ENCODE measurements at places on chromosomes 5 and 9.
A peak's percentile ranks its signal among the peaks of the same experiment; 100 is the strongest.

DNA sequence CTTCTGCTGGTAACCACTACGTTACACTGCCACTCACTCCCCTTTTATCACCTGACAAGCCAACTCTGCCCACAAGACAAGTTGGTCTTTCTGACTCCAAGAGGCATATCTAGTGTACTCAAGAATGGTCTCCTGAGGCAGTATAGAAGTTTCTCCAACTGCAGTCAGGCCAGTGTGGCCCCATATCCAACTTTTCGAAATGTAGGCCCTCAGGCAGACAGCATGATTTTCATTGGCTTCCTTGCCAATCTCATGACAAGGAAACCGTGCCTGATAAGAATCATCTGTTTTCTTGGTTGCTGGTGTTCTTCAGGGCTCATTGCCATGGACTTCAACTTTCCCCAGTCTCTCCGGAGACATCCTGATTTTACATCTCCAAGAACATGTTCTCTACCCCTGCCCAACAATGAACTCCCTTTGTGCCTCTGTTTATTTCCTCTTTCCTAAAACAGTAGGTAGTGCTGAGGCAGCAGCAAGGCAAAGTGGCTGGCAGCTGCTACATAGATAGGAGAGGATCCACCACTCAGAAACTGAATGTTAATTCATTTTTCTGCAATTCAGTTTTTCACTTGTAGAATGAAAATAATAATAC, 62.6 kb upstream of the SEMA6A start:
- DNase-seq: no peak

DNA sequence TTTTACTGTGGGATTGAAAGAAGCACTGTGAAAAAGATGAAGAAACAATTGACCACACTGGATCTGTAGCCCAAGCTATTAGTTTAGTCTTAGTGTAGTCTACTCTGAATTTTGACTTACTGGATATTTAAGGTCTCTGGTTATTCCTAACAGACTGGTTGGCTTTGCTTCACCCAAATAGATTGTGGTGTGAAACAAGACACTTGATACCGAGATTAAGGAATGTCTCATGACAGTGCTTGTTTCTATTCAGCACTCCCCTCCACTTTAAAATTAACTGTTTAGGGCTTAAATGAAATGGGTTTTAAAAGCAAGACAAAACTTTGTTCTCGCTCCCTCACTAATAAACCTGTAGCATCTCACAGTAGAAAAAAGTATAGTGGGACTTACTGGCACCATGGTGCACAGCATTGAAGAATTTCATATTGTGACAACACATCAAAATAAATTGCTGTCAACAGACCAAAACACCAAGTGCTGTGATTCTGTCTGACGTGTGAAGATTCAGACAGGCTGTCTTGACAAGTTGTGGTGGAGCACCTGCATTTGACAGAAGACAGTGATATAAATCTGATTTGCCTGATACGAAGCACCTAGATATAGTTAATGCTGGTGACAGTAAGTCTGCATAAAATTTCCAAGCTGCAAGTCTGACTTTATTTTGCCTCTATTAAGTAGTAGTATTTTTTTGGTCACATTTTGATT, 73.1 kb downstream of the PBX3 start:
- no peak for DNase-seq

DNA sequence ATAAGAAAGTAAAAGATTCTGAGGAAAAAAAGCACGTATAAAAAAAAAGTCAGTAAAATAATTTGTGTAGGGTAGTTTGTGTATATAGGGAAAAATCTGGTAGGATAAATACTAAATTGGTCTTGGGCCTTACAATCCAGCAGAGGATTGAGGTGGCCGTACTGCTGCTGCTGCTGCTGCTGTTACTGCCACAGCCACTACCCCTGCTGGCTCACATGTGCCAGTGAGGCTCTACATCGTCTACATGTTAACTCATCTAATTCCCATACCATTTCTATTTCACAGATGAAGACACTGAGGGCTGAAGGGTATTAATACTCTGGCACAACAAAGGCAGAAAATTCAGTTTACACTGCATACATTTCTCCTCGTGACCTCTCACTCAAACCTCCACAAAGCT, 928.5 kb downstream of the TLE4 start:
- DNase-seq: no peak

DNA sequence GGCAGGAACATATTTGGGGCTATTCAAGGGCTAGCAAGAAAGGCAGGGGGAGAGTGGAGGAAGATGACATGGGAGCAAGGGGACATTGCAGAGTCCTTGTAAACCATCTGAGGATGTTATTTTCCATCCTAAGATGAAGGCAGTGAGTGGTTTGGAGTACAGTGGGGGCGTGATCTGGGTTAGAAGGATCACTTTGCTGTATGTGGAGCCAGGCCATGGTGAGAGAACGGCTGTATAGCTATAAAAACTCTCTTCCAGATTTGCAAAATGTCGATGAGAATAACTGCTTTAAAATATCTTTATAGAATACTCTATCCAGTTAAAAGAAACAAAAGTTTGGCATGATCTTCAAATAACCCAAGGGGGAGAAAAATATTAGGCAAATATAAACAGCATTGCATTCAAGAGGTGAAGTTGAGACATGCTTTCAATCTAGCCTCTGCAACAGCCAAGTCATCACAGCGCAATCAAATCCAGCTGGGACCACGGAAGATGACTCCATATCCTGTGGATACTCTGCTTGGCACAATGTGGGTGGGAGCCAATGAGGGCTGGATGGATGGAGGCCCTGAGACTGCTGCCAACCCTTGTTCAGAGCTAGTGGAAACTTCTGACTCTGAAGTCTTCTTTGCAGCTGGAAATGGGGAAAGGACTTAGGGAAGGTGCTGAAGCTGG, 111.5 kb upstream of the BASP1 start:
- DNase-seq: no peak

DNA sequence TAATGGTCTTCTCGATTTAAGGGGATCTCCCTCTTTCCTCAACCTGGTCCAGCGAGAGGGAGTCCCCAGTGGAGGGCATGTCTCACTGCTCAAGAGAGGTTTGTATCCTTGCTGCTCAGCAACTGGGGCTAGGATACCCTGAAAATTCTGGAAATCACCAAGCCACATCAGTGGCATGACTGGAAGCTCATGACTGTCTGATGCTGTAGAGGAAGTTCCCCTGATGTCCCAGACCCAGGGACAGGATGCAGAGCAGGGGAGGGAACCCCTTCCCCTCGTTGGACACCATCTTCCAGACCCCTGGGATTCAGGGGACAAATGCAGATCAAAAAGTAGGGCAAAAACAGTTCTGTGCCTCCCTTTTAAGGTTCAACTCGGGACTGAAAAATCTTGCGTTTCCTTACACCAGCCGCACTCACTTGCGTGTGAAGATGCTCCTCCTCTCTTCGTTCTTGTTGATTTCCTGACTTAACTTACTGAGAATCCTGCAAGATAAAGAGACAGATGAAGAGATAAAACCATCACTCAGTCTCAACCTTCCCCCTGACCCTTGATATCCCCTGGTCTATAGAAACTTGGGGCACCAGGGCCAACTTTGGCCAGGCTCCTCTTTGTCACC, 22.1 kb downstream of the LCP2 start:
- no peak for DNase-seq

DNA sequence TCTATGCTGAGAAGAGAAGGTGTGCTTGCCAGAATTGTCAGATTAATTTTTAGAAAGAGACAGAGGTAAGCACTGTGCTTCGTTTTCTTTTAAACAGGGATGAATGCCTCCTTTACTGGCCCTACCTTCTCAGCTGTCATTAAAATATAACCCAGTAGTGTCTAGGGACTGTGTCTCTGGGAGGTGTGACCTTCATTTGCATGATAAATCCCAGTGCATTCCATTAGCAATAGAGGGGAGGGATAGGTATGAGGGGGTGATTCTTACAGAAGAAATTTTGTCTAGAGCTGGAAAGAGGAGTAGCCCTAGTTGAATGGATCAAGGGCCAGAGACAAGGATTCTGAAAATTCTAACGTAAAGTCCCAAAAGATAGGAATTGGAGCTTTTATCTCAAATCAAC, 351.5 kb downstream of the BNC2 start:
- DNase-seq: no peak

DNA sequence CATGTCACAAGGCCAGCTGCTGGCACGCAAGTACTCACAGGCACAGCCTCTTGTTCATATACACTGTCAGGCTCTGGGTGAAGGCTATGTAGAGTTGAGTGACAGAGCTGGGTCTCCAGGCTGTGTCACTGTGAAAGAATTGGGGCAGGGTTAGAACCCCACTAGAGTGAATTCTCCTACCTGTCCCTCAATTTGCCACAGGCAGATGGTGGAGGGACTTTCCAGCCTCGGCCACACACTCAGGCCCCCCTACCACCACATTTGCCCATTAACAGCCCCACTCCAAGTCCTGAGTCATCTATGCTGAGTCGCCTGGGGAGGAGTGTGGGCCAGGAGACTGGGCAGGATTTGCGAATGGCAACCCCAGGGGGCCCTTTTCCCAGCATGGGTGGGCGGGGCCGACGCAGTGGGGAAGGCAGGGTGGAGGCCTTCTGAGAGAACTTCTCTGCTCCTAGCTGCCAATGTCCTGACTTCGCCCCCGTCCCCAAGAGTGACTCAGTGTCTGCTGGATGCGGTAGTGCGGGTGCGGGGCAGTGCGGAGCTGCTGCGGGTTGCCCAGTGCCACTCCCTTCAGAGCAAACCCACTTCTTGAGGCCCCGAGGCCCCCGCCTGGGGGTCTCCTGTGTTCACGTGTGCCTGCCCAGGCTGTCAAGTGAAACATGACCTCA, 50.3 kb upstream of the PSD2 start:
- peak; percentile 74 for DNase-seq

DNA sequence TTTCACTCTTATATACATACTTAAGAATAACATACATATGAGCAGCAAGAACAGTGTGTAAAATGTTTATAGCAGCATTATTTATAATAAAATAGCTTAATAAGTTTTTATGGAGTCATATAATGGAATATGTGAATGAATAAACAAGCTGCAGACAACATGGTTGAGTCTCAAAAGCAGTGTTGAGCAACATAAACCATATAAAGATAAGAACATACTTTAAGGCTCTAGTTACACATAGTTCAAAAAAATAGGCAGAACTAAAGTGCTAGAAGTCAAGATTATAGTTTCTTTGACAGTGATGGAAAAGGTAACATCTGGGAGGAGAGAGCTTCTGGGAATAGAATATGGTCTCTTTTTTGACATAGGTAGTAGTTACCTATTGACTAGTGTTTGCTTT, 53.7 kb upstream of the ADAMTS19 start:
- DNase-seq: no peak
